ENCODE measurements at places on chromosomes 4 and X.

- no peak for DNase-seq
Measured at GRCh38 chrX:118215346-118215745, 98.7 kb upstream of the KLHL13 start.

- DNase-seq = no peak
Measured at GRCh38 chrX:17563076-17563475, 174.2 kb upstream of the SCML1 start.

GRCh38 chrX:45850775-45851433, 650.2 kb upstream of the DIPK2B start:
- no peak for DNase-seq

DNA sequence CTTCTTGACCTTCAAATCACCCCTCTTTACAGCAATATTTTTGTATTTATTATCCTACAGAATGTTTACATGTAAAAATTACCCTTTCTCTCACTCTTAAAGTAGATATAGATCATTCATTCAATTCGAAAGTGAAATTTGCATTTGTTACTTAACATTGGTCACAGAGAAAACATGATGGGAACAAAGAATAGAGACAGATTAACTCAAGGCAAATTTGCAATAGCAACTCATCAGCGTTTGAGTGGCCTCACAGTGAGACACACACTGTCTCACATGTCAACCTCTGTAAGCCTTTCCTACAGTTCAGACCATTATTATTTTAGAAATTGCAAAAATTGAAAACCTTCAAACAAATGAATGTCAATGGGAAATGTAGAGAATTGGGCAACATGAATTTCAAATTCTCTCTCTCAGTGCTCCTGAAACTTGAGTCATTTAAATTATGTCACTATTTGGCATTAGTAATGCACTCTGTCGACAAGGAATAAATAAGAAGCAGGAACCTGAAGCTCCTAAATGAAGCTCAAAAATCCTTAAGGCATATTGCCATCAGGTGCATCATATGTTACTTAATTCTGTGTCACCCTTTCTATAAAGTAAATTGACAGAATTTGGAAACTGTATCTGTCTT, 148.3 kb upstream of the ANXA10 start:
- no peak for DNase-seq

- DNase-seq = no peak
Measured at GRCh38 chr4:179071131-179071530, 1628.9 kb upstream of the AGA start.

- DNase-seq = no peak
Measured at GRCh38 chr4:70706044-70706461, 15.7 kb upstream of the RUFY3 start.

- no peak for DNase-seq
Measured at GRCh38 chr4:105887508-105887907, 7.8 kb upstream of the NPNT start.

DNA sequence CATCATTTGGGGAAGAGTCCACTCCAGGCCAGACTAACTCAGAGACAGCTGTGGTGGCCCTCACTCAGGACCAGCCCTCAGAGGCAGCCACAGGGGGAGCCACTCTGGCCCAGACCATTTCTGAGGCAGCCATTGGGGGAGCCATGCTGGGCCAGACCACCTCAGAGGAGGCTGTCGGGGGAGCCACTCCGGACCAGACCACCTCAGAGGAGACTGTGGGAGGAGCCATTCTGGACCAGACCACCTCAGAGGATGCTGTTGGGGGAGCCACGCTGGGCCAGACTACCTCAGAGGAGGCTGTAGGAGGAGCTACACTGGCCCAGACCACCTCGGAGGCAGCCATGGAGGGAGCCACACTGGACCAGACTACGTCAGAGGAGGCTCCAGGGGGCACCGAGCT, 3.3 kb upstream of the ERAS start:
- no peak for DNase-seq

DNA sequence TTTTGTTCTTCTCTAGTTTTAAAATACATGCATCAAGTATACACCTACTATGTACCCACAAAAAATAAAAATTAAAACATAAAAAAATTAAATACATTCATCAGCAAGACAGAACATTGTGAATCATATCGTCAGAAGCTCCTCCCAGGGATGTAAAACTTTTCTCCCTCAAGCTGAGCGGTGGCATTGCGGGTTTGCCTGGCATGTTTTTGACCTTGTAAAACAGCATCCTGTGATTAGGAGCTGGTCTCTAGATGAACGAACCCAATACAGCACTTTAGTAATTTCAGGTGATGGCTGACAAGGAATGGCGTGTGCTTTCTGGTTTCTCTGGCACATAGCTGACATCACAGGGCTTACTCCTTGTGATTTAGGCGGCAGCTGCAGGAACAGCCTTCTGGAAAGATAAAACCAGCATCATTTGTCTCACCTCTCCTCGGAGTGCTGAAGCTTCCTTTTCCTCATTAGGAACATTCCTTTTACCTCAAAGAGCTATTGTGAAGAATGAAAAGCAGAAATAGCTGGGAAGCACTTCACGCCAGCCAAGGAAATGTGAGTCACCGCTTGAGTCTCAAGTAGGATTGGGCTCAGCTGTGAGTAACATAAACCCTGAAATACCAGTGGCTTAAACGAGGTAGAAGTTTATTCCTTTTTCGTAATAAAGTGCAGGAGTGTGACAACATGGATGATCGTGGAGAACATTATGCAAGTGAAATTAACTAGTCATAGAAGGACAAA, 44.3 kb downstream of the NYX start:
- DNase-seq = no peak

DNA sequence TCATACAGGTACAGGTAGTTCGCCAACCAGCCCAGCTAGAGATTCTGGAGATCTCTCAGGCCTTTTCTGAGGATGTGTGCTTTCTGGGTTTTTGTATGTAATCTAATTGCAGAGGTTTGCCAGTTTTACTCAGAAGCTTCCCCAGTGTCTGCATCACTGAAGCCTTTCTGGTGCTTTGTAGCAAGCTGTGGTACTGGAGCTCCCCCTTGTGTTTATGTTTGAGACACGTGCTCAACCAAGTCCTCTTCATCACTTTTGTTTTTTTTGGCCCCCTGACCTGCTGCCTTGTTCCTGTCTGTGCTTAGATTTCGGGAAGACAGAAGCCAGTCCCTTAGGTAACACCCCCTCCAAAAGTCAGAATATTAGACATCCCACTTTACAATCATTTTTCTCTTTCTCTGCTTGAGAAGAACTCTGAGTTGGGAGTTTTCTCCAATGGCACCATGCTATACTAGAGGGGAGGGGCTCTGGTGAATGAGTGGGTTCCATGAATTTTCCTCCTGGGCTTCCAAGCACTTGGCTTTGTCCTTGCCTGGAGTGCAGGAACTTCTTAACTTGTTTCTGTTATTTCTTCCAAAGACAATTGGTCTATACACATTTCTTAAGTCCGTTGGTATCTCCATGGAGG, 128.4 kb upstream of the TBC1D9 start:
- DNase-seq = no peak

- DNase-seq = no peak
Measured at GRCh38 chrX:132482632-132483031, 6.2 kb downstream of the MBNL3 start.

DNA sequence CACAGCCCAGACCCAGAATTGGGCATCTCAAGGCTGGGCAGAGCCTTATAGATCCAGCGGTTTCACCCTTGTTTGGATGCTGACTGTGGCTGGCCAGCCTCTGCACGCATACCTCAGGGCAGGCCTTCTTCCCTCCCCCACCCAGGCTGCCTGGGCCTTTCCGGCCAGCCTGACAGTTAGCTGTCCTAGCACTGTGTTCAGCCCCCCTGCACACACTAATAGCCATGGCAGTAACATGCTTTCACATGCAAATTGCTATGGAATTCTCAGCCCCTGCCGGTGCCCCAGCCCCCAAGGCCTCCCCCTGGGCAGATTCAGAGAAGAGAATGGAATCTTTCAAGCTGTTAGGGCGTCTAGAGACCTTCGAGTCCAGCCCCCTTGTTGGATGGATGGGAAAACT, 17.7 kb downstream of the EFNB1 start:
- no peak for DNase-seq

DNA sequence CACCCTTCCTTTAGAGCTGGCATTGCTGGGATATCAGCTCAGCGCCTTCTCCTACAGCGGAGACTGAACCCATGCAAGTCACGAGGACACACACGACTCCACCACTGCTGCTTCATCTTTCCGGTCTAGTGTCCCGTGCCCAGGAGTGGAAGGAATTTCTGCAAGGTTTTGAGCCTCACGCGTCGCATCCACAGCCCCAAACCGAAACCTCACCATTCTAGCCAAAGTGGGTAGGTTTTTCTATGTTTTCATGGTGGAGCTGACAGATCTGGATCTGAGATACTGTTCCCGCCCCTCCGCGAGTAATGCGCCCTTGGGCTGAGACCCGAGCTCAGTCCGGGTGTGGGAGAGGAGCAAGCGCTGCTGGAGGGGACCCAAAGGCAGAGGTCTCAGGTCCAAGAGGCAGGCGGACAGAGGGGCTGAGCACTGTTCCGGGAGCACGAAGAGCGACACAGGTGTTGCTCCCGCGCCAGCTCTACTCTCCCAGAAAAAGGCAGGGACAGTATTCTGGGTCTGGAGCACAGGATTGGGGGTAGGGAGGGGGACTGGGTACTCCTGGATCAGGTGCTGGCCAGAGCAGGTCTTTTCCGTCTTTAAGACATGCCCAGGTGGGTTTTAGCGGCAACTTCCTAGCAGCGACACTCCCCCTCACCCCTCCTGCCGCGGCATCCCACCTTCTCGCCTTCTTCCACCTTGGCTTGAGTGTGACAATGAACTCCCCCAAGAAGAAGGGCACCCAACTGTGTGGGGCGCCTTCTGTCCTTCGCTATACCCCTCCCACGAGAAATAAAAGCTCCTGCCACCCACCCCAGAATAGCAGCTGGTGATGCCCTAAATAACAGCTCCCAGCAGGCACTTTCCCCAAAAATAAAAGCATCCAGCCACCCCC, 1.8 kb downstream of the EPHA5 start:
- no peak for DNase-seq

DNA sequence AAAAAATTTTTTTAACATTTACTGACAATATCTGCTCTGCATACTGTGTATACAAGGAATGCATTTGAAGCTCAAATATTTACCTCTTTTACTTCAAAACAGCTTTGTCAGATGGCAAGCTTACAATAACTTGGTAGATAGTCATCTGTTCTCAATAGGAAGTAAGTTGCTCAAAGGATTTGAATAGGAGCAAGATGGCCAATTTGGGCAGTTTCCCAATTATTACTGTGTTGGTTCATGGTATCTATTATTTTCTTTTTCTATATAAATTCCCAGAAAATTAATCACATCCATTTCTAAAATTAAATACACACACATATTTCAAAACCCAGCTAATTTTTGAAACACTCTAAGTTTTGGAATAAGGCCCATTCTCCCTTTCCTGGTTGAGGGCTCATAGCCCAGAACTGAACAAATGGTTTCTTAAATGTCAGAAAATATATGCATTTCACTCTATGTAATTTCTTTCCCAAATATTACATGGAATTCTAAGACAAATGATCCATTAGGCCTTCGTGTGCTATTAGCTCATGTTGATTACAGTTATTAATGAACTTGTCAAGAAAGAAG, 60.2 kb upstream of the BLTP1 start:
- no peak for DNase-seq
